ENCODE measurements at places on chromosomes 5 and 9.
A peak's percentile ranks its signal among the peaks of the same experiment; 100 is the strongest.

- DNase-seq, result peak; percentile 27
These were observed 194 bp upstream of the RXFP3 start for GRCh38 chr5:33936004-33936380.

DNA sequence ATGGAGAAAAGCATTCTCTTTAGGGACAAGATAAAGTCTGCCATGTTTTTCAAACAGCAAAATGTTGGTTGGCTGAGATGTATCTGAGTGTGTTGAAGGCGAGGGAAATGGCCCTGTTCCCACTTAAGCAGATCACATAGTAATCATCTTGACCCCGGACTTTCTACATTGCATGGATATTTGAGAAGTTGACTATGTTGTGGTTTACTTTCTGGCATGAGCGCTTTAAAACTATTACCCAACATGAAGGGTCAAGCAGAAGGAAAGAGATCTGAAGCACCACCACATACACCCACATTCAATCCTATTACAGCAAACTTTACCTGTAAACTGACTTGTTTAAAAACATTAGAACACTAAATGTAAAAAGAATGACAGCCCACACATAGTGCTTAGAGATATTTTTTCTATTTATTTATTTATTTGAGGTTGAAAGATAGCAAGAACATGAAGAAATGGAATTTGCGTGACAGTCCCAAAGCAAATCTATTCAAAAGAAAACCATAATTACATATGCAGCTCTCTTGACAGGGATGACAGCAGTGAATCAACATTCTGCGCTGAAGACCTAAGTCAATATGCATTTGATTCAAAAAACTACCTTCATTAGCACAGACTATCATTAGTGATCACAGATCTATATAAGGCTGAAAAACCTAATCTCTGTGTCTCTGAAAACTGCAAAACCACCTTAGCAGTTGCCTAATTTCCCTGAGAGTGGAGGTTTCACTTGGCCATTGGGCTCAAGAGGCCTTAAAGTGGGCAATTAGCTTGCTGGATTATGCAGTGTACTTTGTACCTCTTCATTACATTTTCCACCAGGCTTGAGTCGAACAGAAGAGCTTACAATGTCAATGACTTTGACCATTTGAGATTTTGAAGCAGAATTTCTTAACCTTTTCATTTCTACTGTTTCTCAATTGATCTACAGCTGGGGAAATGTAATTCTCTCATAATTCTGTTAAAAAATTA lies 195.0 kb downstream of the PDE4D start:
- DNase-seq, result no peak

DNA sequence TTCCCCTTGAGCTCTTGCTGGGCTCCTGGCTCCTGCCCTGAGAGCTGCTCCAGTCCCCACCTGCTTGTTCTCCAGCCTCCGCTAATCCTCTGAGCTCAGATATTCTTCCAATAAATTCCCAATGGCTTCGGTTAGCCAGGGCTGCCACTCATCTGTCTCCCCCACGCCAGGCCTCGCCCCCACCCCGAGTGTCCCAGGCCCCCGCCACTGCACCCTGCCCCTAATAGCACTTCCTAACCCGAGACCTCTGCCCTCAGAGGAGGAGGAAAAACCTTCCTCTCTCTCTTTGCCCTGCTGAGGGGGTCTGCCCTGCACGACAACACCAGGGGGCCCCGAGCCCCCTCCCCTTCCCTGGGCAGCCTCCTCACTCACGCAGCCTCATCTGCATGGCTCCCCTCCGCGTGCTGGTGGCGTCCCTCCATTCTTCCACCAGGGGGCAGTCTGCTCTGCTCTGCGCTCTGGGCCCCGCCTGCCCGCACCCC lies 5.4 kb upstream of the LCN15 start:
- DNase-seq, result peak; percentile 57

DNA sequence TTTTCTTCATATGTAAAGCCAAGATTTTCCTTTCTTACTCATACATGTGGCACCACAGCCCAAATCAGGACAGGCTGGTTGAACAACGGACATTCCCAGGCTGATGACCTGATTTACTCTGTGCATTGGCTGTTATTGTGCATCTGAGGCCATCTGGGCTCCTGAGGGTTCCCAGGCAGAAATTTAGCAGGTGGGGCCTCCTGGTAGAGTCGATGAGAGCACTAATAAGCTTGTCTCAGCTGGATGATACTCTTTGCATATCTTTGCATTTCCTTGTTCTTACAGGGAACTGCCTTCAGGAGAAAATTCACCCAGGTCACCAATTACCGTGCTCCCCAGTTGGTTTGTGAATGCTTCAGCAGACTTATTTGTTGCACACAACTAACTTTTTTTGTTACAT lies 605.1 kb downstream of the ELAVL2 start:
- no peak for DNase-seq

- no peak for DNase-seq
These were observed 2.7 kb downstream of the RNF20 start for GRCh38 chr9:101536351-101536750.

GRCh38 chr9:91342575-91342974 lies 19.1 kb downstream of the AUH start:
- DNase-seq, result no peak

DNA sequence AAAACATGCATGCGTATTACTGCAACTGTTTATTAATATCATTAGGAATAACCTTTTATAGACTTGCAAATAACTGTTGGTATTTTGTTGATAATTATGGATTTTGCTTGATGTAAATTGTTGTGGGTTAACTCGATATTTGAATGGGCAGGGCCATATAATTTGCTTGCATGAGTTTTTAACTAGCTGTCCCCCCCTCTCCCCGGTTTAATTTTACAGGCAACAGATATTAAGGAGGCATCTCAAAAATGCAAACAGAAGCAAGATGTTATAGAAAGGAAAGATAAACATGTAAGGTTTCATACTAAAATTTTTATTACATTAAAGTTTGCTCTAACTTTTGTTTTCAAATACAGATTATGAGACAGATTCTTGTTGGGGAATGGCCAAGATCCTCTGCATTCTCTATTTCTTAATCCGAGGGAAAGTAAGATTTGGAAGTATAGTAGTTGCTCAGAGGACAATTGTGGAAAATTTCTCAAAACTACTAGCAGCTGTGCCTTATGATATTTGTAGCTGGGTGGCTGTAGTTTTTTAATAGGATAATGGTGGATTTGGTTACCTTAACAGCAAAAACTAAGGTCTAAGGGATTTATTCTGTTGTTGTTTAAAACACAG lies 27.3 kb downstream of the SMC5 start:
- DNase-seq, result no peak
